ENCODE measurements at places on chromosomes 12 and 14.

DNA sequence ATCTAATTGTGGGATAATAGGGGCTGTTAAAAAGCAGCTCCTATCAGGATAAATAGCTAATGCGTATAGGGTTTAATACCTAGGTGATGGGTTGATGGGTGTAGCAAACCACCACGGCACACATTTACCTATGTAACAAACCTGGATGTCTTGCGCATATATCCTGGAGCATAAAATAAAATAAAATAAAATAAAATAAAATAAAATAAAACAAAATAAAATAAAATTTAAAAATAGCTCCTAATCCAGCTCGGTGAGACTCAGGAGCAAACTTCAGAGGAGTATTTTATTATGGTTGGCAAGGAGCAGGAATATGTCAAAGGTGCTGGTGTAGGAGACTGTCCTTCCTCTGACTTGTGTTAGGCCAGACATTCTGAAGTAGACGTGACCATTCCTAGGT is 721.0 kb downstream of the BCL11B start:
- DNase-seq, result no peak

GRCh38 chr14:99006276-99006675 is 265.7 kb downstream of the BCL11B start:
- DNase-seq, result no peak

DNA sequence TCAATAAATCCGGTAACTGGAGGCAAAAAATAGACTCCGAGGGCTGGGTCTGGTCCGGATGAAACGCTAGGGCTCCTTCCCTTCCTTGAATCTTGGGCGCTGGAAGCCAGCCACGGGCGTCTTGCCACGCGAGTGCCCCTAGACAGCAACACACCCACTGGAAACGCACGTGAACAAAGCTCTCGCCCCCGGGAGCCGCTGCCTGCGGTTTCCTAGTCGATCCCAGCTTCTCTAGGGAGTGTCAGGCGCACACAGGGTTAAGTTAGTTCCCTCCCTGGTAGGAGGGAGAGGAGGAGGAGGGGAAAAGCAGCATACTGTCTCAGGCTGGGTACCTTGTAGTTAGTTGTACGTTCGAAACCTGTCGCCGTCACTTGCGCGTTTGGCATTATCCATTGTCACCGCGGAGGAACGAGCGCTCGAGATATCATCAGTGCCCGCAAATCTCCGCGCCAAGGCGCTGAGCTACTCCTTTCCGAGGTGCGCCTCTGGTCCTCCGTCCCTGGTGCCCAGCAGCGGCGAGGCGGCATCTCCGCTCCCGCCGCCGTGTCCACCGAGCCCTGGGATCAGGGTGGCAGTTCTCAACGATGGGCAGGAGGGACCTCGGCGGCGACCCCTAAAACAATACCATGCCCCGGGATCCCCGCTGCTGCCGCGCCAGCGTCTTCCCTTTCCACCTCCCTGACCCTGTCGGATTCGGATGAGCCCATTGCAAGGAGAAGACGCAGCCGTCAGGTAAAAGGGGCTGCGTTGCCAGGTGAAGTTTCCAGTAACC is at the start of gene FLRT2:
Gene FLRT2, plus strand, starts transcription at position 342 of the 772 bp plus-strand sequence. CDS start 91,371 bp downstream, outside the sequence.
- no peak for DNase-seq

- no peak for DNase-seq
These were observed 25.1 kb upstream of the LTBP2 start for GRCh38 chr14:74637178-74637550.

- DNase-seq, result peak; percentile 47
These were observed at the start of gene CD69 for GRCh38 chr12:9760699-9761418. Gene CD69, minus strand, starts transcription at chr12:9760901. Its CDS starts 81 bp downstream, at chr12:9760820.

GRCh38 chr12:101858361-101858760 is 19.0 kb upstream of the DRAM1 start:
- DNase-seq, result no peak

GRCh38 chr14:36848213-36848612 is 186.6 kb downstream of the PAX9 start:
- no peak for DNase-seq

- no peak for DNase-seq
These were observed 257.8 kb upstream of the ARHGAP5 start for GRCh38 chr14:31819281-31819680.

DNA sequence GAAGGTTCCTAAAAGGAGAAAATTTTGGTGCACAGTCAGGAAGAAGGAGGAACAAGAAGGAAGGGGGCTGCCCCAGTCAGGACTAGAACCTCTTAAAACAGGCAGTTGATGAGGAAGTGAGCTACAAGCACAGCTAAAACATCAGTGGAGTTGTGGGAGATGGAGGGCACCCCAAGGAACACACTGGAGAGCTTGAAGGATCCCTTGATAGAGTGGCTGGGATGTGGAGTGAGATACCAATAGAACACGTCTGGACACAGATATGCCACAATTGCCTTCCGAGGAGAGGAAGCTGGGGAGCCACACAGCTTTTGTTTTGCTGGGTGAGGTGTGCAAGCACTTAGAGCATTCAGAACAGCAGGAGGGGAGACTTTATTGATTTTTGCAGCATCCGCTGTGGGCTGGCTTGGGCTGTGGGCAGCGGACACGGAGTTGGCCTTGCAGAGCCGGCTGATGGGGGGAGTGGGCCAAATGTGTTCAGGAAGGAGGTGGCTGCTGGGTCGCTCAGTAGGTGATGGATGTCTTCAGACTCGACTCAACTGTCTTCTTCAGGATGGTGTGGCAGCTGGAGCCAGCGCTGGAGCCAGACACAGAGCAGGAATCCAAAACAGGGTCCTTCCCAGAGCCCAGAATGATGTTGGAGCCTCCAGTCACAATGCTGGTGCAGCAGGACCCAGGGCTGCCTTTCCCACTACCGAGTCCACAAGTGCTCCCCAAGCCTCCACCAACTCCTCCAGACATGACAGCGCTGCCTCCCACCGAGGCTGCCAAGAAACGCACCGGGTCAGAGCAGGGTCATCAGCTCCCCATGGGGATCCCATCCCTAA is 4.7 kb upstream of the KRT79 start:
- no peak for DNase-seq

DNA sequence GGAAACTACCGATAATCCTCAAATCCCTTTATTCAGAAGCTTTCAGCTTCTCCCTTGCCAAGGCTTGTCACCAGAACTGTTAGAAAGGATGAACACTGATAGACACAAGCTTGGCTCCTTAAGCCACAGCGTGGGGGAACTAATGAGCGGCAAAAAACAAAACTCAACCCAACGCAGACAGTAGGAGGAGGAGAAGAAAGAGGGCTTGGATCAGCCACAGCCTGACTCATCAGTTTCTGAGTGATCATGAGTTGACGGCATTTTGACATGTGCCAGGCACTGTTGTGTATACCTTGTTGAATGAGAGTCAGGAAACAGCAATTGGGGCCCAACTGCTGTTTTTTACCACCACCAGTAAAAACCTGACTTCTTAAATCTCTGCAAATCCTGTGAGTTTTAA is 23.7 kb downstream of the PLXNC1 start:
- DNase-seq, result no peak

DNA sequence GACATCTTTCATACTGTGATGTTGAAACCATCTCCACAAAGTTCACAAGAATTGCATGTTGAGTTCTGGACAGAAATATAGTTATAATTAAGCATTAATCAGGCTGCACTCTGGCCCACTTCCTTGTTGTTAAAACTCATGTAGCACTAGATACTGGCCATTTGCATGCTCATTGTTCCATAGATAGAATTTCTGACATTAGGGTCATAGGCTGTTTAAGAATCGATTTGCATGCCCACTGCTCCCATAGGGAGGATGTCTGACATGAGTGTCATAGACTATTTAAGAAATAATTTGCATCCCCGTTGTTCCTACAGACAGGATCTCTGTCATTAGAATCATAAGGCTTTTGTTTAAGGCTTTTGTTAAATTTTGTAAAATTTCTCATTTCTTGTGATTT is 50.2 kb downstream of the MYF5 start:
- no peak for DNase-seq

All from stimulated activated CD8-positive, alpha-beta memory T cell treated with anti-CD3 and anti-CD28 coated beads, Interleukin-7, amount 100 ng/mL, for 1 hour (primary cell).